ENCODE measurements at places on chromosomes 3 and 15.

- DNase-seq, result no peak
These were observed 184.6 kb downstream of the ATP10A start for GRCh38 chr15:25678500-25678855.

DNA sequence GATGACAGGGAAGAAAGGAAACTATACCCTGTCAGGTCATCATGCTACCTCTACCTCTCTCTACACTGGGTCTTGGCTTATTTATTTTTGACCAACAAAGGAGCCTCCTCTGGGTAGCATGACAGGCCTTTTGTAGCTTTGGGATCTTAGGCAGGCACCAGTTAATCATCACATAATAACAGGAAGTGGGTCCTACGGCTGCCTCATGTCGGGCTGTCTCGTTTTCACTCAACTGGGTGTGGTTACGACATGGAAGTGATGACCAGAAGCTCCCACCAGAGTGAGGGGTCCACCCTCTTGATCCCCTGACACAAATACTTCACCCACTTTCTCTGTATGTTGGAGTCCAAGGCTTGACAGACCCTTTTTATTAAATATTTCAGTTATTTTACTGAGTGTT lies 105.3 kb downstream of the CD47 start:
- DNase-seq, result no peak

- no peak for DNase-seq
These were observed 146.6 kb upstream of the PEX5L start for GRCh38 chr3:180183346-180183745.

DNA sequence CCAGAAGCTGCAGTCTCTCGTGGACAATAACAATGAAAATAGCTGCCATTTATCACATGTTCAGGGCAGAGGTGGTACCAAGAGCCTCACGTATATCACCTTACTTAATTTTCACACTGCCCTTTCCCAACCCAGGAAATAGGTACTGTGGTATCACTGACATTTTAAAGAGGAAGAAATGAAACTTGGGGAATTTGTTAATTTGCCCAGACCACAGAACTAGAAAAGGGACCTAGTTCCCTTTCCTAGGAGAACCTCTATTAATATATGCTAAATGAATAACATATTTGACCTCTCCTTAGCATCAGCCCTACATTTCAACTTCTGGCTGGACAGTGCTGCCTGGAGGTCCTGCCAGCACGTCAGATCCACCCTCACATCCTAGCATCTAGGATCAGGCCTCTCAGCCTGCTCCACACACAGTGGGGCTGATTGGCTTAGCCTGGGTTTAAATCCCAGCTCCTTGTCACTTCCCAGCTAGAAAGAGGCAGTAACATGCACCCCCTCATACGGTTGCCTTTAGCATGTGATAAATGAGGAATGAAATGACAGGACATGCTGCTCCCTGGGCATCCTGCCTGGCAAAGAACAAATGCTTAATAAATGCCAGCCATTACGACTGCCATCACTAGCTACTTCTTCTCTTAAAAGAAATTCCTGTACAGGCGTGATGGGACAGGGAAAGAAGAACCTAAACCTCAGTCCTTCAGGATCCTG lies 95.1 kb upstream of the TNFAIP8L3 start:
- no peak for DNase-seq

GRCh38 chr3:172678068-172678467 lies 32.8 kb downstream of the NCEH1 start:
- DNase-seq, result no peak

Measured in right forelimb (tissue), 1 donor.